Breast epithelium (tissue), 4 donors: ENCODE measurements at places on chromosomes 2 and 18. TPM values are rescaled to one million over a fixed set of nuclear protein-coding genes. Genes with fewer than 3 reads are reported as not detected.

GRCh38 chr2:173749315-173749714, 215.9 kb downstream of the SP3 start:
- DNase-seq: no peak

DNA sequence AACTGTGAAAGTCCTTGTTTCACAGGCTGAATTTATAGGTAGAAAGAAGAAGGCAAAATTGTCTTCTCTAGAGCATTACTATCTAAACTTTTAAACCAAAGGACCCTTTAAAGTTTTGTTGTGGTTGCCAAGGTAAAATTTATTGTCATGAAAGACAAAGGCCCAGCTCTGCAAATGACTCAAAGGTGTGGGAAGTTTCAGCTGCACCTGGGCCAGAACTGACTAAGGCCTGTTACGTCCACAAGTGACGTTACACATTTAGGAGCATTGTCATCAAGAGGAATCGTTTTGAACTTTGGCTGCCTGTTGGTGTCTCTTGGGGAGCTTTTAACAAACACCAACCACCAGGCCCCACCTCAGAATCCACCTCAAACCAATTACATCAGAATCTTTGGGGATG, 8.1 kb upstream of the DSC3 start:
- DNase-seq: no peak

GRCh38 chr18:77151772-77152520, 19.4 kb upstream of the MBP start:
- DNase-seq: no peak

Gene YPEL5
- 90.8 TPM for total RNA-seq
